ENCODE measurements at places on chromosomes 11 and 22.

- no peak for DNase-seq
These were observed 7.3 kb upstream of the TP53AIP1 start for GRCh38 chr11:128949791-128950454.

- no peak for DNase-seq
These were observed 137.8 kb upstream of the UBASH3B start for GRCh38 chr11:122517403-122518379.

GRCh38 chr11:8613036-8613435 is 19.0 kb upstream of the STK33 start:
- no peak for DNase-seq

GRCh38 chr11:30281476-30282288 is 41.2 kb upstream of the ARL14EP start:
- no peak for DNase-seq

DNA sequence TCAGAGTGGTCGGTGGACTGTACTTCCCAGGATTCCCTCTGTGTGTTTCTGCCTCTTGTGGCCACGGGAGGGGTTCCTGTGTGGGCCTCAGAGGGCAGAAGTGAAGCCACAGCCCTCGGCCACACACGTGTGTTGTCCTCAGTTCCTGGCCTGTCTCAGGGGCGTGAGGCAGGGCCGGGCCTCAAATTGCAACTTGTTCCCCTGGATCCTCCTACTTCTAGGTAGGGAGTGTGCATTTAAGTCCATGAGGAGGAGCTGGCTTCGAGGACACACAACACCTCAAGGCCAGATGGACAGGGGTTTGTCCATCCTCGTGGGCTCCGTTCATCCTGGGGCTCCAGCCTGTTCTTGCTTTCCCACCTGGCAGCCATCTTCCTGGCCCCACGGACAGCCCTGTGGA is 573.0 kb downstream of the TBC1D22A start:
- no peak for DNase-seq

DNA sequence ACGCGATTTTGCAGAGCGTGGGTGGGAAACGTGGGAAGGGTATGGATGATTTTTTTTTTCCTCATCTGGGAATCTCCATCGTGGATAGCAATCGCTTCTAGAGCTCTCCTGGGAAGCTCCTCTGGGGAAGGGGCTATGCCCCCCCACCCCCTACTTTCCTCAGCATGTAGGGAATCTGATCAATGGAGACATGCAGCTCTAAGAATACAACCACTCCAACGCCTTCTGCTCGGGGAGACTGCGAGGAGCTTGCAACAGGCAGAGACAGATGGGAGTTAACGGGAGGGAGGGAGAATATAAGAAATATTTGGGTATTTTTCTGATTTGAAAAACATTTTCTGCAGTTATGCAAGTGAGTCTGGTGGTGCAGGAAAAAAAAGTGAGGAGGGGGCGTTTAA is 104.6 kb upstream of the HSD17B12 start:
- no peak for DNase-seq
